Activated T-helper 1 cell treated with anti-CD3 and anti-CD28 coated beads, Interleukin-12 subunit alpha, Interleukin-12 subunit beta, Interleukin-2, Interleukin-4 antibody, amounts not matched to agents 30 ng/mL and 10 ng/mL and 1 ng/mL, durations not matched to agents 14 hours and 24 hours and 36 hours (primary cell): ENCODE measurements at places on chromosomes 13 and 19. TPM values are rescaled to one million over a fixed set of nuclear protein-coding genes. Genes with fewer than 3 reads are reported as not detected.

Gene PGLYRP2
- total RNA-seq, result 0.07 TPM in 1 of 2 replicates, not detected in the other

Gene ADGRL1
- 11.6 and 12.4 TPM in 2 replicates for total RNA-seq

Gene SIGLEC11
- total RNA-seq, result not detected in 2 replicates

Gene DENND1C
- 68.4 and 75.6 TPM in 2 replicates for total RNA-seq

Gene TICAM1
- 31.2 and 33.3 TPM in 2 replicates for total RNA-seq

Gene DAPK3
- total RNA-seq, result 47.2 and 47.3 TPM in 2 replicates

Gene C3
- 6.1 and 7.2 TPM in 2 replicates for total RNA-seq

Gene PLPPR3
- not detected in 2 replicates for total RNA-seq
